ENCODE measurements at places on chromosomes 3 and 15.
A peak's percentile ranks its signal among the peaks of the same experiment; 100 is the strongest.

- no peak for DNase-seq
Measured at GRCh38 chr3:159499031-159499793, 489.4 kb upstream of the IL12A start.

DNA sequence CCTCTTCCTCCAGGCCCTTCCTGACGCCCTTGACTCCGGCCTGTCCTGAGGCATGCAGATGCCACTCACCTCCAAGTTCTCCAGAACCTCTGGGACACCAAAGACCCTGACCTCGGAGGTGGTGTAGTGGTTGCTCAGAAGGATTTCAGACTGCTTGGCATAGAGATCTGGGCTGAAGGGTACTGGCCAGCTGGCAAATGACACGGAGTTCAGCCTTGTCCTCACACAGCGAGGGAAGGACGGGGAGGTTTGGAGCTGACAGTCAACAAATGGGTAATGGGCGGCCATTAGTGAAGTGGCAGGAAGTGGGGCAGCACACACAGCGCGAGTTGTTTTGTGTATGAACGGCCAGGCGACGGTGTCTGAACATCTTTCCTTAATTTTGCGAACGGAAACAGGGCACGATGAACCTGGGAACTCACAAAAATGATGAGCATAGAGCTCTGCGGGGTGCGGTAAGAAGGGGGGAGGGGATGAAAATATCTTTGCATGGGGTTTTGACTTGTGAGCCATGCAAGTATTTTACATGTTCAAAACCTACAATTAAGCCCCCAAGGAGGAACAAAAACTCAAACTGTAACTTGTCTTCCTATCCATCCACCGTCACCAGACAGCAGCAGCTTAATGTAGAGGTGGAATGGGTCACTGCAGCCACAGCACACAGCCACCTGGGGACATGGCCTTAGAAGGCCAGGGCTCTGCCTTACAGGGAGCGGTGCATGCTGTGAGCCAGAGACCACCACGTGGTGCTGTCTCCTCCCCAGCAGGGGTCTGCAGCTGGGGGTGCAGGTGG lies 43.6 kb upstream of the RPL32 start:
- no peak for DNase-seq

GRCh38 chr15:69973102-69973714 lies 124.5 kb downstream of the TLE3 start:
- DNase-seq = no peak

- DNase-seq = no peak
Measured at GRCh38 chr15:75828429-75828828, 14.8 kb upstream of the UBE2Q2 start.

GRCh38 chr3:52490939-52491526 lies 4.1 kb upstream of the STAB1 start:
- no peak for DNase-seq

DNA sequence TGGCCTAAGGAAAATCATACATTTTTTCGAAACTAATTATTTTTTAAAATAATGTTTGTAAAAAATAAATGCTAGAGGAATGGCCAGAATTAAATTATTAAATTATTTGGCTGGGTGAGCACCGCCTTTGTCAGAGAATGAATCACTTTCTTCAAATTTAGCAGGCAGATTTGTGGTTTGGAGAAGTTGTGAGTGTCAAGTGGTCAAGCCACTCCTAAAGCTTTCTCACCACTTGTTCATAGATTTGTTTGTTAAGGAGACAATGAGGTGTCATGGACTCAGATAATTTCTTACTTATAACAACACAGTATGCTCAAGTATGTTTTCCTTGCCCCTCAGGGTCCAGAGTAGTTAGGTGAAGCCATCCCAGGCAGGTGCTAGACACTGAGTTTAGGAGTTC lies 196.2 kb downstream of the TUSC7 start:
- no peak for DNase-seq

DNA sequence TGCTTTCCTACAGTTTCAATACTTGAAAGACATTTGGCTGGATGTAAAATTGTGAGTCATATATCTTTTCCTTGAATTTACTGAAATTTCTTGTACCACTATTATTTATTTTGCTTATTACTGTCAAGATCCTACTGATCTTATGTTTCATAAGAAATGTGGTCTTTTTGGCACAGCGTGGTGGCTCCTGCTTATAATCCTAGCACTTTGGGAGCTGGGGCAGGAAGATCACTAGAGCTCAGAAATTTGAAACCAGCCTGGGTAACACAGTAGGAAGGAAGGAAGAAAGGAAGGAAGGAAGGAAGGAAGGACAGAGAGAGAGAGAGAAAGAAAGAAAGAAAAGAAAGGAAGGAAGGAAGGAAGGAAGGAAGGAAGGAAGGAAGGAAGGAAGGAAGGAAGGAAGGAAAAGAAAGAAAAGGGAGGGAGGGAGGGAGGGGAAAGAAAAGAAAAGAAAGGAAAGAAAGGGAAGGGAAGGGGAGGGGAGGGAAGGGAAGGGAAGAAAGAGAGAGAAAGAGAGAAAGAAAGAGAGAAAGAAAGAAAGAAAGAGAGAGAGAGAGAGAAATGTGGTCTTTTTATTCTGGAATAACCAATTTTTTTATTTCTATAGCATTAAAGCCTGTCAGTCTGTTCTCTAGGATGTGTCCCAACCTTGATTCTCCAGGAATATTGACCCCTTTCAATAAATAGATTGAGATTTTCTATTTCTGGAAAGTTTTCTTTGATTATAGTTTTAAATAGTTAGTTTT lies 572.0 kb upstream of the TGFBR2 start:
- DNase-seq = no peak

GRCh38 chr3:43892526-43892925 lies 201.8 kb downstream of the ABHD5 start:
- DNase-seq = no peak

DNA sequence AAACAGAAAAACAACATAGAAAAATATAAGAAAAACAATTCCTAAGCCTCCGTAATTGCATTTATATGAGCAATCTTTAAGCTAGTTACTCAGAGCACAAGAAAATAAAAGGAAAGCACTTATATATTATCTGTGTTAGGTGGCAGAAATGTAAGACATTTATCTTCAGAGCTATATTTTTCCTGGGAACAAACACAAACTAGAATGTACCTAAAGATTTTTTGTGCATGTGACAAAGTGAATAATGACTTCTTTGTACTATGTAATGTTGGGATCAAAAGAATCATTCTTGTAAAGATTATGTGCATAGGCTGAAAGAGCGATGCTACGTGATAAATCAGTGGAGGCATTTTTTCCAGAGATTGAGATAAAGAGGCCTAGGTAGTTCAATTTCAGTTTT lies 111.3 kb upstream of the GMNC start:
- no peak for DNase-seq

- peak; percentile 48 for DNase-seq
Measured at GRCh38 chr3:47163169-47164006, 525 bp downstream of the SETD2 start.

DNA sequence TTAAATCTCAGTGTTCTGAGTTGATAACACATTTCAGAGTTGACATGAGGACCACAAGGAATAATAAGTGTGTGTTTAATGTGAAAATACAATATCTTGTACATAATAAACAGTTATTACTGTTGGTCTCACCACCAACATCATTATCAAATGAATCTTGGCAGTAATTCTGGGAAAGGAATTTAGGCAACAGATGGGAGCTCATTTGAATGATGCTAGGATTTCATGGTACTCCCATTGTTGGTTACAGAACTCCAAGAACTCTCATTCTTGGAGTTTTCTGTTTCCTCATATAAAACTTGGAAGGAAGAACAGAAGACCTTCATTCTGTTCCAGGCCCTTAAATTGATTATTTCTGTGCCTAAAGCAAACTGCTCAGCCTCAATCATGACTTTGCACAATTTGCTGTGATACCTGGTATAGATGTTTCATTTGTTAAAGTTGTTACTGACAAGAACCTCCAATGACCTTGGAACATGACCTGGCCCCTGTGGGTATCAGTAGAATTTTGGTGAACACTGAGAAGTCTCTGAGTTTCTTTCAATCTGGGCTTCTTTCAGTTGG lies 385.8 kb downstream of the LPP start:
- DNase-seq = no peak

- no peak for DNase-seq
Measured at GRCh38 chr15:78314181-78314581, 14.8 kb upstream of the SKIC8 start.

DNA sequence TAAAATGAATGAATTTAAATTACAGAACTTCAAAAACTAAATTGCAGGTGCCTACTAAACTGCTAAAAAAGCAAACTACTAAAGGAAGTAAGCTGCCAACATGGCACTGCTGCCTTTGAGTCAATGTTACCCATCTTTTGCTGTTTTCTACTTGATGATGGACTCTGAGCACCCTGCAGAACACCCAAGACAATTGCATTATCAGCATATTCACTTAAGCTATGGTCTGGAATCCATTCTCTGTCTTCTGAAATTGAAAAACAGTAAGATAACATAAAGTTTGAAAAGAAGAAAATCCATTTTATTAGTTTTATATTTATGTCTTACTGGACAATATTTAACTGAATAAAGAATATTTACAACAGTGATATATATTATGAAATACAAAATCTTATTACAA lies 91.4 kb downstream of the ZBBX start:
- DNase-seq = no peak

- DNase-seq = no peak
Measured at GRCh38 chr15:43883571-43883970, 56.8 kb downstream of the WDR76 start.

DNA sequence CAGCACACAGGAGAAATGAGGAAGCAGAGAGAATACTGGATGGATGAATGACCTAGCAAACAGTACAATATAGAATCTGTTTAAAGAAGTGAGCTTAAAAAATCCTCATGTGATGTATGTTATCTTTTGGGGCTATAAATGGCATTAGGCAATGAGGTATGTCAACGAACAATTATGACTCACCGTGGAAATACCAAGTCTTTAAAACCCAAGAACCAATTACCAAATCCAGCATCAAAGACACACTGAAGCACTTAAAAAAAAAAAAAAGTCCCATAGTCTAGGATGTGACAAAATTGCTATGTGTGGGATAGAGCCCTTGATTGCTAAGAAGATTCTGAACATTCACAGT lies 36.3 kb upstream of the HERC1 start:
- no peak for DNase-seq

DNA sequence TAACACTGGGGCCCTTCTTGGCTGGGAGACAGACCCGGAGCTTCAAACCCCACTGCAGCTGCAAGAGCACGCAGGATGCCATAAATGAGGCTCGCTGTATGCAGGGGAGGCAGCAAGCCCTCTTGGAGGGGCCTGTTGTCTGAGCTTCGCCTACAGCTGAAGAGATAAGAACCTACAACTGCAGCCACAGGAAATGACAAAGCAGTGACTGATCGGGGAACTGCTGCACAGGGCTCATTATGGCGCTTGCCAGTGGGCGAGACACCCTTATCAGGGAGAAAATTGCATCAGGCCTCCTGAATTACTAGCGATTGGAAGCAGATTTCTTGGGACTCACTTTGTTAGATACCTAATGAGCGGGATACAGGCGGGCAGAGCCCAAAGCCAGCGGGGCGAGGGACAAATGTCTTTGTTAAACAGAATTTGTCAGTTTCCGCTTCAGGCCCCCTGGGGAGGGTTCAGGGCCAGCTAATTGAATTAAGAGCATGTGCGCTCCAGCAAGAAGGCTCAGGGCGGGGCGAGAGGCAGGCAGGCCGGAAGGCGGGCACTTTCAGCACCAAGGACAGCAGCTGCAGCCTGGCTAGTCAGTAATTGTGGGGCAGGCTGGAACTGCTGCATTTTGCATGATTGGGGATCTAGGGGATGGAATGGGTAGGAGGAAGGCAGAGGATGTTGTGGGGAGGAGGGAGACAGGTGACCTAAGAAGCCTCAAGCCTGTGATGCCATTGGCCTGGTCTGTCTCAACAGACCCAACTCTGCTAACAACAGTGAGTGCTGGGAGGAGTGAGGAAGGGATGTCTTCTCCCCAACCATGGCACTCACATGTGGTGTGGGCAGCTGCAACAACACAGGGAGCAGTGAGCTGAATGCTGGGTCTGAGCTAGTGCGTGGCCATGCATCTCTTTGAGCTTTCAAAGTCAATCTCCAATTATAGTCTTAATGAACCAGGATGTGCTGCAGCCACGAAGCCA lies 55.3 kb downstream of the CCDC33 start:
- peak; percentile 52 for DNase-seq

DNA sequence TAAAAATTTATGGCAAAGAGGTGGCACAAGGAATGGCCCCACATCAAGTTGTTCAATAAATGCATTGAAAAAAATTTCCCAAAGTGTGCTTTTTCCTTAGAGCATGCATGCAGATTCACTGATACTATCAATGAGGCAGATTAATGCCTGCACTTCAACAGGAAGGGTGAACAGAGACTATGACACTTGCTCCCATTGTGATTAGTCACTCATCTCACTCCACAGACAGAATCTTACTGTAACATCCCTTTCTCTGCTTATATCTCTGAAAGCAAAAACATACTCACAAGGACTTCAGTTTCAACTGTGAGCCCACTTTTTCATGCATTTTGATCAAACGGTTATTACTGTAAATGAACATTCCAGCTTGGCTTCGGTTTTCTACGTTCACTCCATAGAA lies 60.9 kb downstream of the MORC1 start:
- DNase-seq = no peak

DNA sequence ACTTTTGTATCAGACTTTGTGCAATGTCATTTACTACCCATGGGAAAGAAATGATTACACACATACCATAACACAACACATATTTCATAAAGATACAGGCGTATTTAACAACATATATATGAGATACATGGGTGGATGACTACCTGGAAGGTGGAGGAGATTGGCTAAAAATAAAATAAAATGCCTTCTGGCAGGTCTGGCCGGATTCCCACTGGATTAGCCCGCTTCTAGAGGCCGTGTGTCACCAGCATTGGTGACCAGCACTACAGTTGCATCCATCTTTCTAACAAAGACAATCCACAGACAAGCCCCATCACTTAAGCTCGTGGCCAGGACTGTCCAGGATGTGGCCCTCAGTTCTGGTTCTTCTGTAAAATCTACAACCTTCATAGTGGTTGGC lies 21.0 kb upstream of the SEC22A start:
- no peak for DNase-seq

GRCh38 chr3:24686808-24687207 lies 192.2 kb upstream of the THRB start:
- DNase-seq = no peak
